Activated naive CD4-positive, alpha-beta T cell treated with anti-CD3 and anti-CD28 coated beads, Interleukin-2, amount 50 U/mL, for 72 hours (primary cell): ENCODE measurements at places on chromosomes 1 and 21. TPM values are rescaled to one million over a fixed set of nuclear protein-coding genes. Genes with fewer than 3 reads are reported as not detected.

The SPRR2G gene
- total RNA-seq: not detected

DNA sequence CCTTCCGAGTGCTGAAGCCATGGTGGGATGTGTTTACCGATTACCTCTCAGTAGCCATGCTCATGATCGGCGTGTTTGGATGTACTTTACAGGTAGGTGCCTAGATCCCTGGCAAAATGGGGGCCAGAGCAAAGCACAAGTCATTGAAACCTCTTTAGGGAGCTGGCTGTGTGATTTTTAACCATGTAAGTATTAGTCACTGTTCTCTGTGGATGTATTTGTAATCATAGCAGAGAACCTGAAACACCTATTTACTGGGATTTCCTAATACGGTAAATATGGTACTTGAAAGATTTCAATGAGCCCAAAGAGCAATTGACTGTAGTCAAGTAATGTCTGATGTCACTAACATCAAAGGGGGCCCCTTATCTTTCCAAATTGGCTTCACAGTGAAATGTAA is 53.6 kb downstream of the LRRC8C start:
- no peak for DNase-seq

- no peak for DNase-seq
Measured at GRCh38 chr1:216612291-216612690, 110.9 kb downstream of the ESRRG start.

- DNase-seq: no peak
Measured at GRCh38 chr1:147892731-147893214, 9.8 kb upstream of the GJA8 start.

- no peak for DNase-seq
Measured at GRCh38 chr1:235012436-235013210, 116.0 kb downstream of the TOMM20 start.

DNA sequence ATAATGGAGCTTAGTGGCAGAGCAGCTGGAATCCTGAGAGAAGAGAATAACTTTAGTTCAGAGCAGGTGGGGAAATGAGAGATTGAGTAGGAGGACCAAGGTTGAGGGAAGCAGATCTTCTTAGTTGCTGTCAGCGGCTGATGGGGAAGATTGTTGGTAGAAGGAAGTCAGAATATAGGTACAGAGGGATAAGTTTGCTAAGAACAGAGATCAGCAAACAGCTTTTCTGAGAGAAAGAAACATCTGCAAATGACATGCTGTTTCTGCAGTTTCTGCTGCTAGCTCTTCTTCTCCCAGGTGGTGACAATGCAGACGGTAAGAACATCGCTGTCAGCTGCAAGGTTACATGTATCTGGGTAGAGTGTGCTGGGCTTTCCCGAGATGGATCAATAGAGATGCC is at the start of gene CD1C:
Gene CD1C (plus strand): TSS at position 113 of the 400 bp plus-strand sequence. CDS start 142 bp downstream, at position 255.
- no peak for DNase-seq

- peak; percentile 9 for DNase-seq
Measured at GRCh38 chr1:201649761-201650622, 111.1 kb downstream of the NAV1 start.

DNA sequence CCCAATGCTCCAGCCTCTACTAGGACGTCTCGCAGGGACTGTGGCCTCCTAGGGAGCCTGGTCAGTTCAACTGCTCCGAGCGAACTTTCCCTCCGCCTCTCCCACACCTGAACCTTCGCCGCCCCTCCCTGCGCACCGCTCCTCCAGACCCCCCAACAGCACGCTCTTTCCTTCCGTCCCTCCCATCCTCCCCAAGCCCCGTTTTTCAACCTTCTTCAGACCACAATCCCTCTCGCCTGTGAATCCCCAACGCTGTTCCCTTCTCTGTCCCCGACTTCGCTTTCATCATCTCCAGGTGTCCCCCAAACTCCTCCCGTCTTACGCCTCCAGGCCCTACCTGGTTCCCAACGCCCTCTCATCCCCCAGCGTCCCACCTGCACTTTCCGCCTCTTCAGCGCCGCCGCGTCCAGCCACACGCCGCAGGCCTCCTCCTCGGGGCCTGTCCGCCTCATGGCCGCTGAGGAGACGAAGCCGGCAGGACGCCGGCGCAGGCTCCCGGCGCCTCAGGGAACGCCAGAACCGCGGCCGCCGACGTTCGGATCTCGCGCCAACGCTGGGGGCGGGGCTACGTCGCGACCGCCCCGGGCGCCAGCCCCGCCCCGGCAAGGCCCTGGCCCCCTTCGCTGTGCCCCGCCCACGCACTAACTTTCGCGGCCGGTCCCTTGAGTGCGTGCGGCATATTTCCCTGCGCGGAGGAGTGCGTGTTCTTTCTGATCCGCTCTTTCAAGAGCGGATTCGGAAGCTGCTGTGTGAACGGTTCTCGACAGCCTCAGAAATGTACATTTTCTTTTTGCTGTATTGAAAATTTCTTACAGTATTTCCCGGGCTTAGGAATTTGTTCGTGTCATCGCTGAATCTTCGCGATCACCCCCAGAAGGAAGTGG is at the start of gene AUNIP:
Gene AUNIP (minus strand): TSS at position 552 of the 884 bp plus-strand sequence. CDS start 100 bp downstream, at position 452.
- peak; percentile 97 for DNase-seq

- no peak for DNase-seq
Measured at GRCh38 chr1:202009326-202010179, 834 bp upstream of the ELF3 start.
